ENCODE measurements at places on chromosomes 2 and 18.

GRCh38 chr2:97870396-97870843 lies 125.3 kb downstream of the TMEM131 start:
- peak; percentile 64 for DNase-seq

- DNase-seq: no peak
Observed at GRCh38 chr2:129469389-129469788, 510.1 kb upstream of the RAB6C start.

DNA sequence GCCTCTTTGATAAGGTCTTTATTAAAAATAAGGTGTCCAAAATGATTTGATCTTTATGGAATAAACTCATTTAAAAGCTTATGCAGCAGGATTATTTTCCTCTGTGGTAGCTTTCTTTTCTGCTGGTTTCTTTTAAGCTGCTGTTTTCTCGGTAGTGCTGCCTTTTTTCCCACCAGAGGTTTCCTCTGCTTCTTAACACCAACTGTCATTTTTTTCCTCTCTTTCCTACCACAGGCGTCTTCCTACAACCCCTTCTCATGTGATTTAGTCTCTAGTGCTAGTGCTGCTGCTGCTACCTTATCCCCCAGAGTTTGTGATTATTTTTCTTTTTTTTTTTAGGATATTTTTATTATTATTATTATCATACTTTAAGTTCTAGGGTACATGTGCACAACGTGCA lies 102.1 kb upstream of the PGAP1 start:
- DNase-seq: no peak

DNA sequence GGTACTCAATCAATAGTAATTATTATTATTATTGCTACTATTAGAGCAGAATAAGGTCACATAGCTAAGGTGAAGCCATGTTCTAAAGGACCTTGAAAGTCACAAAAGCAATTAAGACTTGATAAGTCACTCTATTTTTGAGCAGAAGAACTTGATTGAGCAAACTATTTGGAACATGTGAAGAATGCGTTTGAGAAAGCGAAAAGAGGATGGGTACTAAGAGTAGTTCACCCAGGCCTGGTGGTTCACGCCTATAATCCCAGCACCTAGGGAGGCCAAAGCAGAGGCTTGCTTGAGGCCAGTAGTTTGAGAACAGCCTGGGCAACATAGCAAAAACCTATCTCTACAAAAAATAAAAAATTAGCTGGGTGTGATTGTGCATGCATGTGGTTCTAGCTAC lies 7.2 kb upstream of the RTN4 start:
- no peak for DNase-seq

GRCh38 chr18:29056800-29057199 lies 879.9 kb upstream of the CDH2 start:
- DNase-seq: no peak

DNA sequence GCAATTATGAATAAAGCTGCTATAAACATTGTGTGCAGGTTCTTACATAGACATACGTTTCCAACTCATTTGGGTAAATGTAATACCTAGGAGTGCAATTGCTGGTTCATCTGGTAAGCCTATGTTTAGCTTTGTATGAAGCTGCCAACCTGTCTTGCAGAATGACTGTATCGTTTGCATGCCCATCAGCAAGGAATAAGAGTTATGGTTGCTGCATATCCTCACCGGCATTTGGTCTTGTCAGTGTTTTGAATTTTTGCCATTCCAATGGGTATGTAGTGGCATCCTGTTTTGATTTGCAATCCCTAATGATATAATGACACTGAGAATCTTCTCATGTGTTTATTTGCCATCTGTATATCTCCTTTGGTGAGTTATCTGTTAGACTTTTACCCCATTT lies 20.7 kb downstream of the CCDC150 start:
- DNase-seq: no peak

DNA sequence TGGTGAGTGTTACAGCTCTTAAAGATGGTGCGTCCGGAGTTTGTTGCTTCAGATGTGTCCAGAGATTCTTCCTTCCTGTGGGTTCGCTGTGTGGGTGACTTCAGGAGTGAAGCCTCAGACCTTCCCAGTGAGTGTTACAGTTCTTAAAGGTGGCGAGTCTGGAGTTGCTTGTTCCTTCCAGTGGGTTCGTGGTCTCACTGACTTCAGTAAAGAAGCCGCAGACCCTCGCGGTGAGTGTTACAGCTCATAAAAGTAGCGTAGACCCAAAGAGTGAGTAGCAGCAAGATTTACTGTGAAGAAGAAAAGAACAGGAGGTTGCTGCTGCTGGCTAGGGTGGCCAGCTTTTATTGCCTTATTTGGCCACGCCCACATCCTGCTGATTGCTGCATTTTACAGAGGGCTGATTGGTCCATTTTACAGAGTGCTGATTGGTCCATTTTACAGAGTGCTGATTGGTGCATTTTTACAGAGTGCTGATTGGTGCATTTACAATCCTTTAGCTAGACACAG lies 34.0 kb upstream of the SPTBN1 start:
- DNase-seq: no peak

- DNase-seq: no peak
Observed at GRCh38 chr2:79793006-79793405, 280.2 kb downstream of the CTNNA2 start.

DNA sequence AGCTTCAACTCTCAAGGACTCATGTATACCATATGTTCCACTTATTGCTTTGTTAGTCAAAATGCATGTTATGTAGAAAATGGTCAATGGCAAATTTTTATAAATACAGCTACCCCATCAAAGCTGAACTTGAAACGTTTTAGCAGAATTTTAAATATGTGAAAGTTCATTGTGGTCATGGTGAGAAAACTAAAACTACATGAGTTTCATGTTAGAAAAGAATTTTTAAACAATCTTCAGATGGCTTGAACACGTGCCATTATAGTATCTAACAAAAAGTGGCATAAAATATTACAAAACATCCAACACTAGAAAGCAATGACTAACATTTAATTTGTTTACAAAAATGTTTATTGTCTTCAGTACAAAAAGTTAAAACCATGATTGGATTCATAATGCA lies 246.0 kb upstream of the KCNJ3 start:
- no peak for DNase-seq

- no peak for DNase-seq
Observed at GRCh38 chr18:61448316-61448715, 115.1 kb downstream of the CDH20 start.

- DNase-seq: no peak
Observed at GRCh38 chr2:46771309-46771708, 144.3 kb downstream of the MCFD2 start.

DNA sequence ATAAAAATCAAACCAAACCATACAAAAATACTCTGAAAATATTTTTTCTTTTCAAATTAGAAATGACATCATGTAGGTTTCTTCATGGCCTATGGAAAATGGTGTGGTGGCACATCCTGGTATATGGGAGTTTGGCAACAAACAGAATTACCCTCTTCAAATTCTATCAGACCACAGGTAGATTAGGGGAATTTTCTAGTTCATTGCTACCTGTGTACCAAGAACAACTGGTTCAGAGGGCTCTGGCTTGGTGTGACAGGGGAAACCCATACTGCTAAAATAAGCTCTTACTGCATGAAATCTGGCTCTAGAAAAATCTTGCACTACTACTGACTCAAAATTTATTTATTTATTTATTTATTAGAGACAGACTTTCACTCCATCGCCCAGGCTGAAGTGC lies 63.4 kb upstream of the PELI1 start:
- no peak for DNase-seq

DNA sequence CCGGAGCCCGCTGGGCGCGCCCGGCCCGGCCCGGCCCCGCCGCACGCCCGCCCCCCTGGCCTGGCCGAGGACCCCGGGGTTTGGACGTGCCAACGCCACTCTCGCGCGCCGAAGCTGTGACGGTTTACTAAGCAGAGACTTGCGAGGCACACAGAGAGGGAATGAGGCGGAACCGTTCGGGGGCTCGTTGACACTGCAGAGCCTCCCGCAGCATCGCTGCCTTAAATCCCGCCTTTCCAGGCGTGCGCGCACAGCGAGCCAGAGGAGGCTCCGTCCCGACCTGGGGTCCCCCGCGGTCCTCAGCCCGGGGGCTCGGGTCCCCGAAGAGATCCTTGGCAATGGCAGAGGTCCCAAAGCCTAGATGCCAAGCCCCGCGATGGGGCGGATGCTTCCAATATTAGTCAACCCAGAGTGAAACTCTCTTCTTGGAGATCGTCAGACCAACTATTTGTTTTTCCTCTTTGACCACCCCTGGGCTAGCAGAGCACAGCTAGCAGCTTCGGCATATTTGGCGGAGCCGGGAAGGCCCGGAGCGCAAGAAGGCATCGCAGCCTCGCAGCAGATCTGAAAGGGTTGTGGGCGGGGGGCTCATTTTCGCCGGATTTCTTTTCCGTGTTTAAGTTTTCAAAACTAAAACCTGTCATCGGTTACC lies at the start of gene ZNF385B:
Gene ZNF385B, minus strand, starts transcription at position 197 of the 652 bp plus-strand sequence.
- peak; percentile 20 for DNase-seq

DNA sequence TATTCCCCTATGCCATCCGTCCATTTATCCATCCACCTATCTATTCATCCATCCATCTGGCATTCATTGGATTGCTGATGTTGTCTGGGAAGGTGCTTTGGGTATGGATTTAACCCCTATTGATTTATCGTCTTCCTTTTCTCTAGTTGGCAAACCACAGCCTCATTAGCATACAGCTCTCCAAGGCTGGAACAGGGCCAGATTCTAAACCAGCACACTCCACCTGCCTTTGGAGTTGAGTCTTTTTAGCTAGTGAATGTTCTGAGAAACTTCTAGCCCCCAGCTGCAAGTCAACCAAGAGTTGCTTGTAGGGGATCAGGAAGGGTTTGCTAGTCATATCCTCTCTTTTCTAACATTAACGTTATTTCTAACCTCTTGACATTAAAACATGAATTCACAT lies 90.7 kb downstream of the NRP2 start:
- no peak for DNase-seq

DNA sequence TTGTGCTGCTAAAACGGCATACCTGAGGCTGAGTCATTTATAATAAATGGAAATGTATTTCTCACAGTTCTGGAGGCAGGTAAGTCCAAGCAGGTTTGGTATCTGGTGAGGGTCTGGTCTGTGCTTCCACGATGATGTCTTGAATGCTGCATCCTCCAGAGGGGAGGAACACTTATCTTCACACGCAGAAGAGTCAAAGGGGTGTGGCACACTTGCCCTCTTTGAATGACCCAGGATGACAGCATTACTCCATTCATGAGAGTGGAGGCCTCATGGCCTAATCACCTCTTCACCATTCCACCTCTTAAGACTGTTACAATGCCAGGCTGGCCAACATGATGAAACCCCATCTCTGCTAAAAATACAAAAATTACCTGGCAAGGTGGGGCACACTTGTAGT lies 61.0 kb downstream of the NCAPH start:
- no peak for DNase-seq

- no peak for DNase-seq
Observed at GRCh38 chr2:73008766-73009135, 62.8 kb downstream of the SFXN5 start.

- DNase-seq: no peak
Observed at GRCh38 chr18:58998401-58999203, 133.9 kb downstream of the ZNF532 start.

- DNase-seq: no peak
Observed at GRCh38 chr18:33594799-33595198, 16.8 kb downstream of the ASXL3 start.

GRCh38 chr2:48530033-48530811 lies at the start of gene STON1:
TSS of gene STON1 (plus strand) at chr2:48530154. CDS start at chr2:48580634, 50,480 bp downstream.
- no peak for DNase-seq

- no peak for DNase-seq
Observed at GRCh38 chr2:137870682-137871081, 93.6 kb upstream of the HNMT start.

GRCh38 chr2:123826729-123827271 lies 198.3 kb upstream of the CNTNAP5 start:
- no peak for DNase-seq

DNA sequence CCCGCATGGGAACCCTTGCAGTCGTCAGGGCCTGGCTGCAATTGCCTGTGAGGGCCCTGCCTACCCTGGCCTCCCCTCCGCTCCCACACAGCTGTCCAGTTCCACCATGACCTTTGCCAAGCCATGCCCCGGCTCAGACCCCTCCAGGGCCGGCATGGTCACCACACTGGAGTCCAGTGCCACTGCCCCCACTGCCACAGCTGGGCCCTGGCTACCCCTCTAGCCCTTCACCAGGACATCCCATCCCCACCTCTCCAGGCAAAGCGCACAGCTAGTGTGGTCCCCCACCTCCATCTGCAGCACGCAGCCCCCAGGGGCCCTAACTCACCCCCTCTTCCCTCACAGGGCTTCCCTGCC lies 70.3 kb upstream of the SMAD7 start:
- no peak for DNase-seq

- DNase-seq: no peak
Observed at GRCh38 chr2:141417246-141417797, 713.5 kb downstream of the LRP1B start.

- DNase-seq: peak; percentile 39
Observed at GRCh38 chr2:37837628-37838328, 87.3 kb upstream of the RMDN2 start.

DNA sequence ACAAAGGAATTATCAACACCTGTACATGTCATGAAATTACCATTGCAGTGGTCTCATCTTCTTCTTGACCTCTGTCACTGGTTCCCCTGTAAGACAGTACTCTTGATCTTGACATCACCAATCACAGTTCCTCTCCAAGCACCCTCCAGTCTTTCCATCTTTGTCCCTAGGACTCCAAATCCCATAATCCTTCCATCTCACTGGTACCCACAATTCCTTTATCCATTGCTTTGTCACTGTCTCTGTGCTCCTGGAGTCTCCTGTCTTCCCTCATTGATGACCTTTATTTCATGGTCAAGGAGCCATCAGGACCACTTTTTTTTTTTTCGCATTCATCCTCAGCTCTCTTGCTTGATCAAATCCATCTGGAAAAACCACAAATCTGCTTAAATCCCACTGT lies 56.7 kb downstream of the COL4A3 start:
- no peak for DNase-seq

DNA sequence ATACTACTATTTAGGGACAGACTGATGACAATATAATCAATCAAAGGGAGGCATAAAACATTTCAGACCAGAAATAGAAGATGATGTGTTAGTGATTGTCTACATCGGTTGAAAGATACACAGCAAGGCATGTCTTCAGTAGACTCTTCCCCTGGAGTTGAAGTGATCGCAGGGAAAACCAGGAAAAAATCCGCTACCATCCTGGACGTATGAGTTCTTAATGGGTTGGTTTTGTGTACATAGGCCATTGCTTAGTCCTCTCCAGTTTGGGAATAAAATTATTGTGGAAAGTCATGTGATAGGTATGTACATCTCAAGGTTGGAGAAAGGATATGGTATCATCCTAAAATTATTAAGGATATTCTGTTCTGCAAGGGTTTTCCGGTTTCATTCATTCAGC lies 4.3 kb downstream of the APCDD1 start:
- no peak for DNase-seq

GRCh38 chr18:62807396-62807795 lies 92.1 kb downstream of the PHLPP1 start:
- DNase-seq: no peak

- DNase-seq: no peak
Observed at GRCh38 chr2:45180779-45181178, 171.5 kb upstream of the SIX2 start.

- no peak for DNase-seq
Observed at GRCh38 chr2:42522035-42522434, 28.3 kb upstream of the KCNG3 start.

All from Caki2 (cell line).